ENCODE measurements at places on chromosomes 7 and 10. TPM values are rescaled to one million over a fixed set of nuclear protein-coding genes. Genes with fewer than 3 reads are reported as not detected.

The KCP gene
- 1.6 TPM for polyA plus RNA-seq

The URGCP gene
- 39.6 TPM for polyA plus RNA-seq

DNA sequence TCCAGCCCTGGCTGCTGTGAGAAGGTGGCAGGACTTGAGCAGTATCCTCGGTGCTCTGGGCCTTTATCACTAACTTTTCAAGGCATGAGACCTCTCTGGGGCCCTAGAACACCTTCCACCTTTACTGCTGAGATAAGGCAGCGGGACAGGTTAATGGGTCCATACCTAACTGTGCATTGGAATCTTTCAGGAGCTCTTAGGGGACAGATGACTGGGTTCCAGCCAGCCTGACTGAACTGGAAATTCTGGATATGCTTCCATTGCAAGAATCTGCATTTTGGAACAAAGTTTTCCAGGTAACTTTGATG, 73.0 kb downstream of the ATXN7L1 start:
- no peak for DNase-seq

- DNase-seq: no peak
These were observed 45.5 kb downstream of the NOD1 start for GRCh38 chr7:30433082-30433481.

DNA sequence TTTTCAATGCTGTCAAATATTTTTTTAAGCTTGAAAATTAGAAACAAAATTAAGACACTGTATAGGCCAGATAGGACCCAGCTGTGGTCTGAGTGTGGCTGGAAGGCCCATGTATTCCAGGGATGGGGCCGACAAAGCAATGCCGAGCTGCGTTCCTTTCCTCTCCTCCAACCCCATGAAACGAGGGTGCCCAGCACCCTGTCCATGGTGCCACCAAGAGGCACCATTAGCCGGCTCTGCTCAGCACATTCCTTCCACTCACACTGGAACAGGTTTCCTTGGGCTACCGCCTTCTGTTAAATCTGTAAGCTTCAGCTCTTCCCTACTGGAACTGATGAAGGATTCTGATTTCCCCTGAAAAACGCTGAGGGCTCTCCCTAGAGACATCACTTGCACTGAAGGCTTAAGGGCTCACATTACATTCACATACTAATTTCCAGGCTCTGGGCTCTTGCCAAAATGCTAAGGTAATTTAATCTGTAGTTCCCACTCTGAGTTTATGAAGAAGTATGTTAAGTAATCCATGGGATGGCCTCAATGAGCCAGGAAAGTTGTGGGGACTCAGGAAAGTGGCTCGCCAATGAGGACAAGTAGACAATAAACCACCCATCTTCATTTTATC, 73.7 kb upstream of the CAMK2B start:
- no peak for DNase-seq

GRCh38 chr10:15545266-15545665, 174.2 kb upstream of the FAM171A1 start:
- DNase-seq: no peak

GRCh38 chr10:103199488-103199887, 6.4 kb upstream of the NT5C2 start:
- no peak for DNase-seq

GRCh38 chr7:90552521-90552920, 43.6 kb upstream of the CDK14 start:
- no peak for DNase-seq

DNA sequence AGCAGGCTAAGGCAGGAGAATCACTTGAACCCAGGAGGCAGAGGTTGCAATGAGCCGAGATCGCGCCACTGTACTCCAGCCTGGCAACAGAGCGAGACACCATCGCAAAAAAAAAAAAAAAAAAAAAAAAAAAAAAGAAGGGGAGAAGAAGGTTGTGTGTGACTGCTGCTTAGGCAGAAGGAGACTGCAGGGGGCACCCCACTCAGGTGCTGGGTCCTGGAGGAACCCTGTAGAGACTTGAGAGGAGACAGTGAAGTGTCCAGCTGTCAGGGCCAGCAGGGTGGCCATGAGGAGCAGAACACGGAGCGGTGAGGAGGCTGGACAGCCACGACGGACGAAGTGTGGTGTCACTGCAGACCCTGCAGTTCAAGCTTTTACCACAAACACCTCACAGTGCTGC, 99.0 kb upstream of the NMT2 start:
- no peak for DNase-seq
